ENCODE measurements at places on chromosomes 12 and 14.
A peak's percentile ranks its signal among the peaks of the same experiment; 100 is the strongest.

GRCh38 chr14:73895939-73896338, 9.3 kb downstream of the ZNF410 start:
- DNase-seq = no peak

DNA sequence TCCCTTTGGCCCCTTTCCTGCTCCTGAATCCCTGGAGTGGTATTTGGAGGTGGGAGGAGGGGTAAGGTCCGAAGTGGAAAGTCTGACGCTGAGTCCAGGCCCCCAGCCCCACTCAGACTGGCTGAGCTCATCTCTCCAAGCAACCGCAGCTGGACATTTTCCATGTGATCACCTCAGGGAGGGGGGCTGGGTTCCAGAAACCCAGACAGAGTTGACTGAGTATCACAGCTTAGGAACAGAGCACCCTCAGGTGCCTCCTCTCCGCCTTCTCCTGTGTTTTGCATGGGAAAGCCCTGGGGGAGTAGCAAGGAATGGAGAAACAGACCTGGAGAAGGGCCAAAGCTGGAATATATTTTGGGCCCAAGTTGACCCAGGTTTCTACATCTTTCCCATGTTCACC, 8.0 kb upstream of the ITGA5 start:
- DNase-seq = peak; percentile 71

DNA sequence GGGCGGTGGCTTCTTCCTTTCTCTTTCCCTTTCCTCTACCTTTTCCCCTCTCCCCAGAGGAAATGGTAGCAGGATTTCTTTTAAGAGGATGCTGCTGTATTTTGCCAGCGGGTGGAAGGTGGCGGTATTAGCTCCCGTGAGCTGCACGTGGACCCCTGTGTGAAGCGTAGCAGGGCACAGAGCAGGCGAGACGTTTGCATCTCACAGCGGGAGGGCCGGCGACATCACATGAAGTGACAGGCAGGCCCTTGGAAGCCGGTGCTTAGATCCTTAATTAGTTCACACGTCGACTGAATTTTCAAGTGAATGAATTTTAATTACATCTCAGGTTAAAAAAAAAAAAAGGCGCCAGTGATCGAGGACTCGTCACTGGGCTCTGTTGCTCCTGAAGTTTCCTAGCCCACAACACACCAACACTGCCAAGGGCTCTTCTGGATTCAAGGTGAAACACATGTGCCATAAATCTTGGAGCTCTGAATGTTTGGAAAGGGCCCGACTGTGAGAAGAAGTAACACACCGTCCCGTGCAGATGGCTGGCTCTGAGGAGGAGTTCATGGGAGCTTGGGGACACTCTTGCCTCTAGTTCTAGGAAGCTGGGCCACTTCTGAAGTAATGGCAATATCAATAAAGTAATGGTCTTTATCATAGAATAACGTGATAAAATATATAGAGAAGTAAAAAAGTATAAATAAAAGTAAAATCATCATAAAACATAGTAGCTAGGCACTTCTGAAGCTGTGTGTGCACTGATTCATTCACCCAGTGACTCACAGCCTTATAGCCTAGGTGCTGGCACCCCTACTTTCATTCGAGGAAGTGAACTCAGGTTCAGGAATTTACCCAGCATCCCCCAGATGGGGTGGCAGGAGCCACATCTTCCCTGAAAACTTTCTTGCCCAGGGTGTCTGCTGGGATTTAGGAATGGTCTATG, 75.3 kb downstream of the AACS start:
- DNase-seq = peak; percentile 81

DNA sequence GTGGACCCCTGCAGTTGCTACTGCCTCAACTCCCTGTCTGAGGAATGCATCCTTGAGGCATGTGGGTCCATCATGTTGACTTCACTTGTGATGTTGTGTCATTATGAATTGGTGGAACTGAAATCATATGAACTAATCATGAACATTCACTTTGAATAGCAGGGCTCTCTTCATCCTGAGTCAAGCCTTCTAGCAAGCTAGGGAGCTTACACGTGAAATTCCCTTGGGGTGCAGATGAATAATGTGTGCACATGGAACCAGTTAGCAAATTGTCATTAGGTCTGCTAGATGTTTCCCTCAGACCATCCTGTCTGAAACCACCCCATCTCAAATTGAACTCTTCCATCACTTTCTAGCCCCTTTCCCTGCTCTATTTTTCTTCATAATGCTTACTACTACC, 3.6 kb downstream of the COQ6 start:
- no peak for DNase-seq

DNA sequence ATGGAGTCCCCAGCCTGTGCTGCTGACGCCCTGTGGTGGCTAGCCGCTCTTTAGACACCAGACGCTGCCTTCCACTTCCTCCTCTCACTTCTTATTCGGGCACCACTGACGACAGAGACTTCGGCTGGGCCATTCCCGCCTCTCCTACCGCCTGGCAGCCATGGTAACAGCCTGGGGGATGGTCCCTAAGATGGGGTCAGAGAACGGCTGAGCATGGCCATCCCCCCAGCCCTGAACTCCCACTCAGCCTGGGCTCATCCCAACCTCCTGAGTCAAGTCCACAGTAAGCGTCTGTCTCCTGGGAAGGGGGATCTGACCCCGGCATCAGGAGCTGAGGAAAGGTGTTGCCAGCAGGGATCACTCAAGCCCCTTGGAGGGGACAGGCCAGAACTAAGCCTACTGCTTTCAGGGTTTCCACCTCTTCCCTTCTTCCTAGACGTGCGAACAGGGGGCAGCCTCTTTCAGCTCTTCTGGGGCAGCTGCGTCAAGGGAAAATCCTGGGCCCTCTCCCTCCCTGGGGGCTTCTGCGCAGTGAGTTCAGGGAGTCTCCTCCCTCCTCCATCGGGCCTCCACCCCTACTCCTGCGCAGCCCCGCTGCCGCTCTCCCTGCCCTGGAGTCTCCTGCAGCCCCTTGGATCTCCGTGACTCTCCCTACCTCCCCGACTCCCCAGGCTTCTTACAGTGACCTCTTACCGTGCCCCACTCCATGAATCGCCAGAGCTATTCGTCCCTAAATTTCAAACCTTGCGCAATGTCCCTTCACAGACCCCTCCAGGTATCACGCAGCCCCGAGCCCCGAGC, 643 bp upstream of the TAMALIN start:
- no peak for DNase-seq

DNA sequence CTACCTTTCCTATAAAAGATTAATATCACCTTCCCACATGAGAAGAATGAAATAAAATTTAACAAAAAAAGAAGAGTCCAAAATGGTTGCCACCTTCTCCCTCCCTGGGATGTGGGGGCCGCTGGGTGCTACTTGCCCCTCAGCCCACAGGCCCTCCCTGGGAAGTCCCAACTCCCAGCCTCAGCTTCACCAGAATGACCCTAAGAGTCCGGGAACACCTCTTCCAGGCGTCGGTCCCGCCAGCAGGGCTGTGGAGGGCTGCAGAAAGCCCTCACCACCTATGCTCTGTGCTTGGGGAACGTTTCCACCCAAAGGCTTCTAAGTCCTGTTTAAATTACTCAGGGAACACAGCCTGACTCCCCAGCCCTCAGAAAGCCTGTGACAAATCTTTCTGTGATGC, 71.9 kb downstream of the MOK start:
- DNase-seq = no peak

- DNase-seq = peak; percentile 57
Observed at GRCh38 chr12:73421832-73422231, 1115.8 kb upstream of the ATXN7L3B start.

DNA sequence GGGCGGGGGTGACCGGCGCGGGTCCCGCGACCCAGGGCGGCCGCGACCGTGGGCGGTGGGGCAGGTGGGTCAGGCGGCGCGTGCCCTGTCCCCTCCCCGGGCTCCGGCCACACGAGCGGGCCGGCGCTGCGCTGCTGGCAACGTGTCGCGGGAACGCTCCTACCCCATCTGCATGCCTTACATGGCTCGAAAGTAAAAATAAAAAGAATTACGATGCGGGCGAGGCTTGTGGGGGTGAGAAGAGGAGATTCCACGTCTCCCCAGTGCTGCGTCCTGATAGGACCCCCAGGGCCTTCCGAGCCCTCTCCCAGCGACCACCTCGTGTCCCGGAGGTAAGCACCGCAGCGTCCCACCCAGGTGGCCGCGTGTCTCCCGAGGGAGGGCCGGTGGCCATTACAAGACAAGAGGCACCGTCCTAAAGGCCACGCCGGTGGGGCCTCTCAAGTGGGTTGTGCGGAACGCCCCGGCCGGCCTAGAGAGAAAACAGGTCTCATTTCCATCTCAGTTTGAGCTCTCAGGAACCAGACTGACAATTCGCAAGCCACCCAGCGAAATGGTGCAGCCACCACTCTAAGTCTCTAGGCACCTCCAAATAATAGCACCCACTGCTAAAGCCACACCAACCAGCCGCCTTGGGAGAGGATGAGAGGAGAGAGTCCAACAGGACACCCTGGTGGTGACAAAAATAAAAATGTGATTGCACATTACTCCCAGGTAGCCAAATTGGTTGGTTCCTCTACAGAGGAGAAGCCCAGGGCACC, 612 bp upstream of the FOXN3 start:
- peak; percentile 72 for DNase-seq

- DNase-seq = peak; percentile 45
Observed at GRCh38 chr14:79011091-79011919, 841.1 kb downstream of the NRXN3 start.

DNA sequence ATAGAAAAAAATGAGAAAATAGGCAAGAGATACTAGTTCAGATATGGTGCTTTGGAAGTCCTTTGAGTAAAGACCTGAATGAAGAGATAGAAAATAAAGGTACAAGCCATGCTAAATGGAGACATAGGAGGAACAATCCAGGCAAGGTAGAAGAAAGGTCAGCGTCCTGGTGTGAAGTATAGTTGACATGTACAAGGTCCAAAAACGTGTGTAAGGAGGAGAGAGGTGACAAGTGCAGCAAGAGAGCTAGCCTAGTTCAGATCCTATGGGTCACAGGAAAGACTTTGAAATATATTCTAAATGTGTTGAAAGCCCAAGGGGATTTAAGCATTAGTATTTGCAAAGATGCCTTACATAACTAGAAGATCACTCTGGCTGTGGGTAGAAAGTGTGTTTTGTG, 88.2 kb downstream of the SLCO1B1 start:
- DNase-seq = no peak

GRCh38 chr12:121181181-121181580, 28.7 kb upstream of the P2RX4 start:
- DNase-seq = peak; percentile 66

All from MCF 10A (cell line).